Stimulated activated CD4-positive, alpha-beta T cell treated with anti-CD3 and anti-CD28 coated beads, TNF-alpha, amount 100 ng/mL, for 1 hour (primary cell): ENCODE measurements at places on chromosomes 2 and 18.

- DNase-seq = no peak
Observed at GRCh38 chr2:84238907-84239306, 220.2 kb downstream of the SUCLG1 start.

- DNase-seq = no peak
Observed at GRCh38 chr2:27014771-27015433, 17.9 kb upstream of the TMEM214 start.

DNA sequence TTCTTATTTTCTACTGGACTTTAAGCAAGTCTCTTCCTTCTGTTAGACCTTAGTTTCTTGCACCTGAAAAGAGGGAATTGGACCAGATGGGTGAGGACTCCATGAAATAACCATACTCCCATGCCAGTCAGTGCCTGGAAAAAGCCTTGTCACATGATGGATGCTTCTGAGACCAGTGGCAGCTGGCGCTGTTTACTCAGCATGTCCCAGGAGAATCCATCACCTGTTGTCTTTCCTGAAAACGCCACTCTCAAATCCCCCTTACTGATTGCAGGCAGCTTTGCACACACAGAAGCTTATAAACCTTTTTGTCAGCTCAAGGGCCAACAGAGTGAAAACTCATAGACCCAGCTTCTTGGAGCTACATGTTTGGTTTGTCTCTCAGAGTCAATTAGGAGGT is 117.6 kb downstream of the POLE4 start:
- no peak for DNase-seq

GRCh38 chr2:66890166-66890742 is 455.3 kb downstream of the MEIS1 start:
- DNase-seq = no peak

DNA sequence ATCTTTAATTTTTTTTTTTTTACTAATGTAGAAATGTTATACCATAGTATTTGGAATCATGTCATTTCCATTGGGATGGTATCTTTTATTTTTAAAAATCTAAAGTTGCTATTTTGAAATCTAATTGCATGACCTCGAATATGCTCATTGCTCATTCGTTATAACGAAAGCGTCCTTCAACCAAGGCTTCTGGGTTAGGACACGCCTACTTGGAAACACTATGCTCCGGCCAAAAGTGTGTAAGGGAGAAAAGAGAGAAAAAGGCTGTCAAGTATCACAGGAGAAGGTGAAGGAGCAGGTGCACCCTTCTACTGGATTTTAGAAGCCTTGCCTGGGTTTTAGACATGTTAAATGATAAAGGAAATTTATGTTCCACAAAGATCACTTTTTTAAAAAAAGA is 465.9 kb upstream of the ID2 start:
- DNase-seq = no peak

- DNase-seq = no peak
Observed at GRCh38 chr2:72524071-72524470, 301.8 kb downstream of the EXOC6B start.

DNA sequence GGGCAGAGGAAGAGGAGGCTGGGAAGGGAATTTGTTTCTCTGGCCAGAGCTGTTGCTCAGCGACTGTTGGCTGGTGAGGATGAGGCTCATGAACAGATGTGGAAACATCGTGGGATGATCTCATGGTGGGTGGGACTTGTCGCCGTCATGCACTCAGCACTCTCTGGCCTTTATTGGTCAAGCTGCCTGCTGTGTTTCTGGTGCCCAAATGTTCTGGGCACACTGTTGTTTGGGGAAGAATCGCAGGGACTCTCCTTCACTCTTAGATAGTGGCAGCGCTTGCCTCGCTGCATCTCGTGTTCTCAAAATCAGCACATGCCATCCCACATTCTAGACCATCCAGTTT is 145.6 kb downstream of the AGAP1 start:
- DNase-seq = no peak

DNA sequence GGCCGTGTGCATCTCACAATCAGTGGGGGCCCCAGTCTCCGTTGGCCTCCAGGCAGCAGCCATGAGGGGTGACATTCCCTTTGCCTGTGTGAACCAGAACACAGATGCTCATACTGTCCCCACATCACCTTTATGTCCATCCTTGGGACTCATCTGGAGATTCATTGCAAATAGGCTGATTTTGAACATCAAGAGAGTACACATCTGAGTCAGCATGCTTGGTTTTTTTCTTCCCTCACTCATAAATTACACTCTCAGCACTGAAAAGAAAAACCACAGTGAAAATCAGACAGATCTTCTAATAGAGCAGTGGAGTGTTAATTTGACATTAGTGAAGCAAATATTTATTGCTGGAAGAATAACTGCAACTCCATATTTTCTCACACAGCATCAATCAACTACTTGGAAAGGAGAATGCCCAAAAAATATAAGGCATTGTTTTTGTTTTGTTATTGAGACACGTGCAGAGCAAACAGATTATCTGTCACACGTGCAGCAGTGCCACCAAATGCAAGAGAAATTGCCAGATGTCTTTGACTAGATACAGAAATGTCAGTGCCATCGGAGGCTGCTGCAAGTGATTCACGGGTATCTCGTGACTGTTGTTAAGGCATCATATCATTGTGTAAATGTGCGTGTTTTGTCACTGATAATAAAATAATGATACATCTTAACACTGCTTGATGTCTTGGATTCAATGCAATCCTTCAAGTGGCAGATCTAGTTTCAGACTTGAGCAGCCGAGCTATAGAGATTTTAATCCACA is 10.9 kb downstream of the APCDD1 start:
- no peak for DNase-seq

DNA sequence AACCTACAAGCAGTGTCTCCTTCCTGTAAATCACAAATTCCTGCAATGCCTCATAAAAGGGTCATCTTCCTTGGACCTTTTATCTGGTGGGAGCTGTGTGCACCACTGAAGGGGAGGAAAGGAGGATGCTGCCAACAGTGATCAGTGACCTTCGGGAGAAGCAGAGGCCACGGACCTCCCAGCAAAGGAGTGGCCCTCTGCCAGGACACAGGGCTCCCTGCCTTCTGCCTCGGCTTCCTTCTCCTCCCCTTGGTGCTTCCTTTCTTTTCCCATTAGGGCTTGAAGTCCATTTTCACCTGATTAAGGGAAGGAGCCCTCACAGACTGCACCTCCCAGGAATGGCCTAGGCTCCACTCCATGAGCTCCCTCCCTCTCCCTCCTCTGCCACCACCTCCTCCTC is 85.3 kb upstream of the ITGA6 start:
- no peak for DNase-seq

DNA sequence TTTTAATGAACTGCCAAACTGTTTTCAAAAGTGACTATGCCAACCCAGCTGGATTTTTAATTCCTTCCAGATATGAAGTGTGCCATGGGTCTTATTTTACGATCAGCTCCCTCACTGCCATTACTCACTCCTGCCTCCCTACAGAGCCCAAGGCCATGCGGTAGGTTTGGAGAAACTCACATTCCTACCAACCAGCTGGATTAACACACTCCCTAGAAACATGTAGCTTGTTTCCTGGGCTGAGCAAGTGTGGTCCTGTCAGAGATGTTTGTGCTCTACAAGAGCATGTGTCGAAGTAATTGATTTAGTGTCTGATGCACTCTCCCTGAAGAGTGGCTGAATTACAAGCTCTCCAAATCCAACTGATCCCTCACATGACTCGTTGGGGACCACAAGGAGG is 82.5 kb downstream of the SPP2 start:
- DNase-seq = no peak

DNA sequence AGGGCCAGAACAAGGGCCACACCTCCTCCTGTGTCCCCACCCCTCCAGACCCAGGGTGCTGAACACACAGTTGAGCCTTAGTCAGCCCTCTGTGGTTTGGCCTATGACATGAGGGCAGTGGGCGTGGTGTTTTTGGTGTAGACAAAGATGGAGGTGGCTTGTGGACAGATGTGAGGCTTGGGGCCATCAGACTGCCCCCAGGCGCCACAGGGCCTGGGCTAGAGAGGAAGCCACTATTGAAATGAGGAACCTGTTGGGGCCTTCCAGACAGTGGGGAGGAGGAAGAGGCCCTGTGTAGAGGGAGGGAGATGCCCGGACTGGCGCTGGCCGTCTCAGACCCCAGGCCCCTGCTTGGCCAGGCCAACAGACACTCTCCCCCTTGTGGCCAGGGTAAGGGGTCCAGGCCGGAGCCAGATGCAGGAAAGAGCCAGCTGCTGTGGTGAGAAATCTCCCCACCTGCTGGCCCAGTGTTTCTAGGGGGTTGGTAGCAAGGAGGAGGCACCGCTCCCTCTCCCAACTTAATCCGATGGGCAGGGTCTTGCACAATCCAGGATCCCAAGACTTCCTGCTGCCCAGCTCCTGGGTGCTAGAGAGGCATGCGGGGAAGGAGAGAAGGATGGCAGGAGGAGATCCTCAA is 53.8 kb downstream of the SMAD7 start:
- no peak for DNase-seq

DNA sequence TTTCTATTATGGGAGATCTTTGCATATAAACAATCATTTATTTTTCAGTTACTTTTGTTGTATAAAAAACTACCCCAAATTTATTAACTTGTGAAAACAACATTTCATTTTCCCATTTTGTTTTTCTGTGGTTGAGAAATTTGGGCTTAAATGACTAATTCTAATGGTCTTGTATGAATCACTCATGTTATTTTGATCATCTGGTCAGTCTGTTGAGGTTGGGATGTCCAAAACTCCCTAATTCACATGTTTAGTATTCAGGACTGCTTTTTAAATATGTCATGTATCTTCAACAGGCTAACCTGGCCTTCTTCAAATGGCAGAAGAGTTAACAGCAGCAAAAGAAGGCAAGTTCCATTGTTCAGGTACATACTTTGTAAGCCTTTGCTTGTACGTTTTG is 788.1 kb downstream of the TRIB2 start:
- DNase-seq = no peak
